ENCODE measurements at places on chromosomes 6 and 20. TPM values are rescaled to one million over a fixed set of nuclear protein-coding genes. Genes with fewer than 3 reads are reported as not detected.

GRCh38 chr20:623021-623420 is 12.9 kb upstream of the TCF15 start:
- DNase-seq = no peak

The EFCAB8 gene
- not detected for total RNA-seq

The TBC1D22B gene
- 7.1 TPM for total RNA-seq

DNA sequence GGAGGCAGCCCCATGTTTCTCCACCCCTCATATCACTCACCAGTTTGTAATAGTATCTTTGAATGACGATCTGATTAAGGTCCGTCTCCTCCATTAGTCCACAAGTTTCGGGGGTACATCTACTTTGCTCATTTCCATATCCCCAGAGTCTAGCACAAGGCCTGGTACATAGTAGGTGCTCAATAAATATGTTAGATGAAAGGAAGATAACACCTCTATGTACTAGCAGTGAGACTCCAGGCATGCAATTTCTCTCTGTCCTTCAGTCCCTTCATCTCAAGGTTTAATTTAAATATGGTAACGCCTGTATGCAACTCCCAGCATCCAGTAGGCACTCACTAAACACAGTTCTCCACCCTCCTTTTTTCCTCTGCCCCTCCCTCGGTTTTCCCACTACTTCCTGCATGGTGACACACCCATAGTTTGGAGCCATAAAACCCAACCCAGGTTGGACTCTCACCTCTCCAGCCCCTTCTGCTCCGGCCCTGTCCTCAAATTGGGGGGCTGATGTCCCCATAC is 461 bp upstream of the HNF4A start:
- DNase-seq = no peak

- no peak for DNase-seq
Measured at GRCh38 chr6:11188161-11188915, 44.1 kb downstream of the NEDD9 start.

Data from SK-MEL-5 (cell line).